ENCODE measurements at places on chromosomes 16 and 17.

DNA sequence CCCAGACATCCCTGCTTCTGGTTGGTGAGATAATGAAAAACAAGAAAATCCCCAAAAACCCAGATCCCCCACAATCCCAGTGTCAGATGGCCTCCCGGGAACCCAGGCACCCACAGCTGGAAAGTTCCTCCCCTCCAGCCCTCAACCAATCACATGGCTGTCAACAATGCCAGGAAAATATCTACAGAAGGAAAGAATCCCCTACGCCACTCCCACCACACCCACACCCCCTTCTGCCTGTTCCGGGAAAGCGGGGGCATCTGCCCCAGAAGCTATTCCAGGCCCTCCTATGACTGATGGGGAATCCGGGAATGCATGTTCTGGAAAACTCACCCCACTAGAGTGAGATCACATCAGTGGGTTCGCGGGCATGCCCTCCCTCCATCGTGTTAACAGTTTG, 1.8 kb downstream of the TMEM95 start:
- H3K4me3 ChIP-seq: peak overlapping the region; percentile 44
- no peak for DNase-seq
- peaks cover 7% of the 10 kb centered on the region for H3K27me3 ChIP-seq
- H3K27ac ChIP-seq: no peak overlapping the region
- H3K36me3 ChIP-seq: no peaks in the 10 kb centered on the region

DNA sequence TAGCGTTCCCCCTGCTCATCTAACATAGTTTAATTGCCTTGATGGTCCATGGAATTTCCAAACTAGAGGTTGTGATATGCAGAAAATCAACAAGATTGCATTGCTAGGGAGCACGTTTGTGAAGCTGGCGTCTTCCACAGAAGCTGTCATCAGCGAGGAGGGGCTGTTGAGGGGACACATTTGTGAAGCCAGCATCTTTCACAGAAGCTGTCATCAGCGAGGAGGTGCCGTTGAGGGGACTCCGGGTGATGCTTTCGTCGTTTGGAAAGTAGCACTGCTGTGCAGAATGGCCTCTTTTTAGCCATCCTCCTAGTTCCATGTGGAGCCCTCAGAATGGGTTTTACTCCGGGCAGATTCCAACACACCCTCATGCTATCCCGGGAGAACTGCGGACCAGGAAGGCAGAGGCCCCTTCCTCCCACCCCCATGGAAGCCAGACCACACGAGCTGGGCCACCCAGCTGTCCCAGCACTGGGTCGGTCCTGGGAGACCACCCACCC, 119.6 kb upstream of the CHMP6 start:
- H3K36me3 ChIP-seq: 0 out of 2 replicates have a peak, but pooled peaks cover 6% of the 10 kb centered on the region
- no peak overlapping the region for H3K4me3 ChIP-seq
- H3K27me3 ChIP-seq: no peaks in the 10 kb centered on the region
- peaks cover 30% of the 10 kb centered on the region for H3K4me1 ChIP-seq
- H3K27ac ChIP-seq: no peak overlapping the region

DNA sequence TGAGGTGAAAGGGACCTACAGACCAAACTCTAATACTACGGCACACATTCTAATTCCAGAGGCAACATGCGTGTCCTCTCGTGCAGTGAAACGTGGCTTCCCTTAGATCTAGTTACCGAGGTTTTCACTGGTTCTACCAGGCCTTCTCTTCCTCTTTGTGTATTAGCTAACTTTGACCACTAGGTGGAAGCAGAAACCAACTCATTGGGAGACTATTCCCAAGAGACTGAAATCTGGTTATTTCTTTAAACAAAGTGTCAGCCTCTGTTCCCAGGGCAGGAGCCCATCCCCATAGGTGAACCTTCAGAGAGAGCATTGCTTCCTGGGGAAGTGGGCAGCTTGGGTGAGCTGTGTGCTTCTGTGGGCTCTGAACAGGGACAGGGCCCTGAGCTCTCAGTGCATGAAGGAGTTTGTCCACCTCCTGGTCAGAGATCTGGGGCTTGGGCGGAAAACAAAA, 19.7 kb upstream of the RCVRN start:
- no peaks in the 10 kb centered on the region for H3K27me3 ChIP-seq
- no peak overlapping the region for H3K4me3 ChIP-seq
- H3K4me1 ChIP-seq: 0 out of 2 replicates have a peak, but pooled peaks cover 4% of the 10 kb centered on the region

GRCh38 chr17:77834170-77835115, 124.1 kb upstream of the TNRC6C start:
- no peak for DNase-seq
- 0 out of 2 replicates have a peak overlapping the region, but pooled peaks have one; percentile 53 for H3K27ac ChIP-seq
- H3K27me3 ChIP-seq: no peaks in the 10 kb centered on the region
- H3K4me3 ChIP-seq: no peak overlapping the region
- H3K36me3 ChIP-seq: no peaks in the 10 kb centered on the region
- H3K4me1 ChIP-seq: peaks cover 46% of the 10 kb centered on the region
